ENCODE measurements at places on chromosomes 6 and 20.

- DNase-seq: no peak
Observed at GRCh38 chr6:54236984-54237383, 71.3 kb upstream of the TINAG start.

DNA sequence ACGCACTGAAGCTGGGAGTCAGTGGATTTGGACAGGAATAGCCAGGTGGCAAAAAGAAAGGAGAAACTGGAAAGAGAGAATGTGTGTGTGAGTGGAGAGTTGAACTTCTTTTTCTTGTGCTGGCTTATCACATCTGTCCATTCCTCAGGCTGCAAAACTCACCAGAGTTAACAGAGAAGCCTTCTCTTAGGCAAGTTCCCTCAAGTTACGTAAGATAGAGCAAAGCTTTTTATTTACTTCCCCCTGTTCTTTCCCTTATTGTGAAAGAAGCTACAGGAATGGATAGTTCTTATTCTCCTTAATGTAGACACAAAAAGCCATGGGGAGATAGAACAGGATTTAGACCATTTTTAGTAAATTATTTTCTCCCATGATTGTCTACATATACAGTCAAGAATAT lies 188.6 kb downstream of the BMP2 start:
- no peak for DNase-seq

DNA sequence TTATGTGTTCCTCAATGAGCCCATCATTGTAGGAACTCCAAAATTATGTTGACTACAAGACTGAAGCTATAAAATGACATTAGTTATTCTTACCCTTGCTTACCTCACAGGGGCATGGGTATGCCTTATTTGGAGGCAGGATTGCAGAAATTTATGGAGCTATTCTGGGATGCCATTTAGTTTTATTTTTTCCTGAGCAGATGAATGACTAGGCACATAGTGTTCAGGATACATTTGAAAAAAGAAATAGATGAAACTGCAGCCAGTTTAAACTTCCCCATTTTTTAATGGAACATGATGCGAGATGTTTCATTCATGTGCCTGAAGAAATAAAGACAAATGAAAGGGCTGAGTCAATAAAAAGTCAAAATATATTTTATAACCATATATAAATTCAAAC lies 399.2 kb upstream of the JAG1 start:
- no peak for DNase-seq

- no peak for DNase-seq
Observed at GRCh38 chr6:26351544-26351953, 13.4 kb upstream of the BTN3A2 start.

- DNase-seq: no peak
Observed at GRCh38 chr6:15077006-15077405, 168.9 kb upstream of the JARID2 start.

DNA sequence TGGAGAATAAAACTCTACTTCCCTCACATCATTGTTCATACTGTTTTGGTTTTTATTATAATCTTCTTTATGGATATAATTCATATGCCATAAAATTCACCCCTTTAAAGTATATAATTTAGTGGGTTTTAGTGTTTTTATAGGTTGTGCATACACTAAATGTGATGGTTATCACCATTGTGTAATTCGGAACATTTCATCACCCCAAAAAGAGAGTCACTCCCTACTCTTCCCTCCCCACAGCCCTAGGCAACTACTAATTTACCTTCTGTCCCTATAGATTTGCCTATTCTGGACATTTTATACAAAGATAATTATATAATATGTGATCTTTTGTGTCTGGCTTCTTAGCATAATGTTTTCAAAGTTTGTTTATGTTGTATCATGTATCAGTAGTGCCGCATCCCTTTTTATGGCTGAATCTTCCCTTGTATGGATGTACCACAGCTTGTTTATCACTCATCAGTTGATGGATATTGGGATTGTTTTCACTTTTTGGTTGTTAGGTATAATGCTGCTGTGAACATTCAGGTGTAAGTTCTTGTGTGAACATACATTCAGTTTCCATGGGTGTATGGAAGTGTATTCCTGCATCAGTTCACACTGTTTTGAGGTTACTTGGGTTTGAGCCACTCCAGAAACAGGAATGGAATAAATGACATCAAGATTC lies 4.2 kb downstream of the TM9SF4 start:
- DNase-seq: no peak

DNA sequence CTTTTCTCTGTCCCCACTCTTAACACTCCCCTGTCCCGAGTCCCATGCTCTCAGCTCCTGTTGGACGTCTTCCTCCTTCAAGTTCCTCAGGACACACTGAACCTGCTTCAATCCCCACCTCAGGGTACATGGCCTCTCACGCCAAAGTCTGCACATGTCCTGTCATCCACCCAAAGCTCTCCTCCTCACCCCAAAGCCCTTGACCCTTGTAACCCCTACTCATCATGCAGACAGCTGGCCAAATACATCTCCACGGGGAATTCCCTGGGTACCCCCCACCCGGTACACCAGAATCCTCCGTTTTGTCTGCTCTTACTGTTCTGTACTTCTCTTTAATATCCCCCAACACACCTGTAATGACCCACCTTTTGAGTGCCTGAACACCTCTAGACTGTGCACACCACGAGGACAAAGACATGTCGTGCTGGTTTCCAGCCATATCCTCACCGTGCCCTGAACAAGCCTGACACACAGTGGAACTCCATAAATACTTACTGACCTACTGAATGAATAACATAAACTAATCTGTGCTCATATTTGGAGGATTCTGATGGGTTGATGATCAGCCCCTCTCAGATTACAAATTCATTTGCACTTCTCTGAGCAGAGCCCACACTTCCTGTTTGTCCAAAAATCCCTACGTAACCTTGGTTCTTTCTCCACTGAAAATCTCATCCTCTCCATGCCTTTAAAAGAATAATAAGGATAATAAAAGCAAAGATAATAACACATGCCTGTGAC lies 66.8 kb upstream of the EYA2 start:
- DNase-seq: no peak

DNA sequence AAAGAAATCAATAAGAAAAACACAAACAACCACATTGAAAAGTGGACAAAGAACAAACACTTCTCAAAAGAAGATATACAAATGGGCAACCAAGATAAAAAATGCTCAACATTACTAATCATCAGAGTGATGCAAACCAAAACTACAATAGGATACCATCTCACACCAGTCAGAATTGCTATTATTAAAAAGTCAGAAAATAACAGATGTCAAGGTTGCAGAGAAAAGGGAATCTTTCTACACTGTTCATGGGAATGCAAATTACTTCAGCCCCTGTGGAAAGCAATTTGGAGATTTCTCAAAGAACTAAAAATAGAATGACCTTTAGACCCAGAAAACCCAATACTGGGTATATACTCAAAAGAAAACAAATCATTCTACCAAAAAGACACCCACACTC lies 29.8 kb downstream of the KIF6 start:
- no peak for DNase-seq

DNA sequence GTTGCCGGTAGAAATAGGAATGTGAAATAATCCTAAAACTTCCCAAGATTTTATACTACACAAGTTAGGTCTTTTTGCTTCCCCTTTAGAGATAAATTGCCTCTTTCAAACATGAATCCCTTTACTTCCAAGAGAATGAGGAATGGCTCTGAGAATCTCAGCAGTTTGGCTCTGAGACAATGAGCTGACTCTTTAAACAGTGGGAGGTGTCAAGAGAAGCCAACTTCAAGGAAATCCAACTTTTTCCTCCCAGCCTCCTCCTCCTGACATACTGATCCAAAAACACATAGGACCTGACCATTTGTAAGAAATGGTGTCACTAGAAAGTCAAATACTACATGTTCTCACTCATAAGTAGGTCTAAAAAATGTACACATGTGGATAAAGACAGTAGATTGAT lies 154.2 kb downstream of the ALDH8A1 start:
- DNase-seq: no peak

GRCh38 chr20:16158090-16158975 lies 414.9 kb downstream of the KIF16B start:
- DNase-seq: no peak
